Activated naive CD4-positive, alpha-beta T cell treated with Interleukin-2 at 50 U/mL for 16 hours (primary cell): ENCODE measurements at places on chromosomes 13 and 19.

DNA sequence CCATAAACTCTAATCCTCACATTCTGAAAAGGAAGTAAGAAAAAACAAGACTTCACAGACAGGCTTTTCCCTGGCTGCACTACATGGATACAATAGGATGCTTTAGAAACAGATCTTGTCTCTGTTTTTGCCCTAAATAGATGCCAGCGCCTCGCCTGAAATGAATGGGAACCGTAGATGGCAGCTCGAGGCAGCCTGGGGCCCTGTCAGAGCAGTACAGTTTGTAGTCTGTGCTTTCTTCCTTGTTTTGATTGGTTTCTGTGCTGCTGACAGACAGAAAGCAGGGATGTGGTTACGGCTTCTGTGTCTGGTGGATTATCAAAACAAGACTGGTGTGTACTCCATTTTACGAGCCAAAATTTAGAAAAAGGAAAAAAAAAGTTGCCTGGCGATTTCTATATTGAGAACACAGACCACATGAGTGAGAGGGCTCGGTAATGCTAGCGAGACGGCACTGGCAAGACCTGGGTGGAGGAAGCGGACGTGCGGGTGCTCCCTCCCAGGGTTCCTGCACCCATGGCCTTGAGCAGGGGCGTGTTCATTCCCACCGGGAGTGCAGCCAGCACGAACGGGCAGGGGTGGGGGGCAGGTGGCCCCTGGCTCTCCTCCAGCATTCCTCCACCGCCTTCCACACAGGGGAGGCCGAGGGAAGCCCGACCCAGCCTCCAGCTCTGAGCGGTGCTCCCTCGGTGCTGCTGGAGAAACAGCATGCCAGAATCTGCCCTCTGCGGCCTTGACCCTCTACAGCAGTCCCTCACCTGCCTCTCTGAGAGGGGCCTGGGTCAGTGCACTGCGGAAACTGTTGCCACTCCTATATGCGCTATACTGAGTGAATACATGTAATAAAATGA lies 37.6 kb upstream of the C1QTNF9 start:
- peak; percentile 60 for DNase-seq

GRCh38 chr19:30103981-30104380 lies 161.9 kb downstream of the URI1 start:
- no peak for DNase-seq

DNA sequence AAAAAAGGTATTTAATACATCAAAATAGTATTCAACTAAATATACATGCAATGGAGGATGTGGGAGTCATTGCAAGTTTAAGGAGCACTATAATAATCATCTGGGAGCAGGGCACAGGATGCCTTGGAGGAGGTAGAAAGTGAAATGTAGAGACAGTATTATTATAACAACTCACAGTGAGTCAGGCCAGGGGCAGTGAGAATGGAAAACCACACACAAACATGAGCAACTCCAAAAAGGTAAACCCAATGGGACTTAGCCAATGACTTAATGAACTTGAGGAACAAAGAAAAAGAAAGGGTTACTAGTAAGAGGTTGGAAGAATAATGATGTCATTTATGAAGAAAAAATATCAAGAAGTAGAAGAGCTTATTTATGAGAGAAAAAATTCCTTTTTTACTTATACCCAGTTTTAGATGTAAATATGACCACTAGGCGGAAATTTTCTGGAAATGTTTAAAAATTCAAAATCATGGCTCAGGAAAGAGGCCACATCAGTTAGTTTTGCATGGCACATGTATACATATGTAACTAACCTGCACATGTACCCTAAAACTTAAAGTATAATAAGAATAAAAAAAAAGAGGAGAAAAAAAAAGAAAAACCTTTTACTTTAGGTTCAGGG lies 389.3 kb downstream of the SUCLA2 start:
- DNase-seq: no peak

- no peak for DNase-seq
Observed at GRCh38 chr13:49936968-49937273, 781 bp upstream of the SPRYD7 start.

DNA sequence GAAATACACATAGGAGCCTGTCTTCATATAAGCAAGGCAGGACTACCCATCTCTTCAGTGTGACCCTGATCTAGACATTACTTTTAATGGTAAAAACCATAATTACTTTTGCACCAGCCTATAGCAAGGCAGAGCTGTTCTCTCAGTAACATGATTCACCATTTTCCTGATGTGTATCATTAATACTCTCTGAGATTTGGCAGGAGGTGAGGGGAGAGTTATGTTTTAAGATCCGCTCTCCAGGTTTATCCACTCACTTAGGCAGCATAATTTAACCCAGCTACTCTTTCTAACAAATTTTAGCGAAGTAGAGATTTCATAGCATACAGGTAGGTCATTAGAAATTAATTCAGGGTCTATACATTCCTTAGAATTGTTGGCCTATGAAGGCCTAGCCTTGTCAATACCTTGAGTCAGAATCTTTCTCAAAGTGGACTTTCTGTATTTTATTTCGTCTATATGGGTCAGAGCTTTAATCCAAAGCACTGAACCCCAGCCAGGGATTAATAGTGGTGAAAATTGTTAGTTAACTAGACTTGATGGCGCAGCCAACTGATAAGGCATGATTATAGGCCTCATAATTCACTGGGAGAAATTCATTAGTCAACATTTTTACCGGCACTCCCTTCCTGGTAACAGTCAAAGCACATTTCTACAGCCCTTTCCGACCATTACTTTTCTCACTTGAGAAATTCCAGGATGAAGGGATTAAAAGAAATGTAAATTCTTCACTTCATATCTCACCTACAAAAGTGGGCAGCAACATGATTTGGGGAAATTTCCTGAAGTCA lies 955.1 kb downstream of the DIAPH3 start:
- DNase-seq: no peak

DNA sequence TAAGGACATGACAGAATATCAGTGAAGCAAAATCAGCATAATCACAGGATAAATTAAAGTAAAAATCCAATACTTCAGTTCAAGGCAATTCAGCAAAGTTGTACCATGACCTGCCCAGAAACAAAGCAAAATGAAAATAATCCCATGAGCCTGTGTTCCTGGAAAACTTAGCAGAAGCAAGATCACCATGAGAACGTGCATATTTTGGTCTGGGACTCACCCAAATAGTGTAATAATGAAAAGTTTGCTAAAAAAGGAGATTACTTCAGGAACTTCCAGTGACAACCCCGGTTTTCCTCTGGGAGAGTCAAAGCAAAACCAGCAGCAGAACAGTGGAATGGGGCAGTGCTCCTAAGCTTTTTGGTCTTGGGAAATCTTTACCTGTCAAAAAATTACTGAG lies 14.9 kb upstream of the RPL21 start:
- no peak for DNase-seq
